ENCODE measurements at places on chromosomes 4 and X. TPM values are rescaled to one million over a fixed set of nuclear protein-coding genes. Genes with fewer than 3 reads are reported as not detected.

LINC00632 gene
- polyA plus RNA-seq, result 13.8 TPM

FHDC1 gene
- polyA plus RNA-seq, result 11.4 TPM

CXXC4 gene
- 127 TPM for polyA plus RNA-seq

GBA3 gene
- polyA plus RNA-seq, result not detected

NPNT gene
- 2.6 TPM for polyA plus RNA-seq

CXCL10 gene
- not detected for polyA plus RNA-seq

ITIH6 gene
- polyA plus RNA-seq, result not detected

SLC34A2 gene
- not detected for polyA plus RNA-seq

ADRA2C gene
- polyA plus RNA-seq, result 3.0 TPM

UGT2B17 gene
- polyA plus RNA-seq, result not detected

NUP62CL gene
- 3.4 TPM for polyA plus RNA-seq

CLNK gene
- not detected for polyA plus RNA-seq

RGN gene
- not detected for polyA plus RNA-seq

CYBB gene
- polyA plus RNA-seq, result 0.40 TPM

SLC49A3 gene
- not detected for polyA plus RNA-seq

CENPE gene
- 1.8 TPM for polyA plus RNA-seq

TCEAL7 gene
- 193 TPM for polyA plus RNA-seq

XAGE2 gene
- not detected for polyA plus RNA-seq

ENPEP gene
- not detected for polyA plus RNA-seq

CMC4 gene
- polyA plus RNA-seq, result 16.4 TPM

DGAT2L6 gene
- polyA plus RNA-seq, result not detected

PARM1 gene
- polyA plus RNA-seq, result 1.3 TPM

TMSB15C gene
- polyA plus RNA-seq, result 38.0 TPM

USP17L12 gene
- not detected for polyA plus RNA-seq

PQBP1 gene
- 70.8 TPM for polyA plus RNA-seq

SPANXA1 gene
- polyA plus RNA-seq, result not detected

ADGRG2 gene
- 0.05 TPM for polyA plus RNA-seq

RRAGB gene
- 124 TPM for polyA plus RNA-seq

NELFA gene
- 40.5 TPM for polyA plus RNA-seq

SUPT20HL1 gene
- polyA plus RNA-seq, result not detected

POF1B gene
- polyA plus RNA-seq, result not detected

USP17L13 gene
- polyA plus RNA-seq, result not detected

NAP1L5 gene
- 53.1 TPM for polyA plus RNA-seq

Data from neural cell (in vitro differentiated cells).